ENCODE measurements at places on chromosomes 5 and 9.

- no peak for DNase-seq
These were observed 98.0 kb upstream of the MAP1B start for GRCh38 chr5:72009280-72009679.

- DNase-seq = peak; percentile 12
These were observed 1264.5 kb upstream of the ACO1 start for GRCh38 chr9:31119890-31120454.

GRCh38 chr5:172802567-172803176 lies 31.4 kb upstream of the ERGIC1 start:
- no peak for DNase-seq

DNA sequence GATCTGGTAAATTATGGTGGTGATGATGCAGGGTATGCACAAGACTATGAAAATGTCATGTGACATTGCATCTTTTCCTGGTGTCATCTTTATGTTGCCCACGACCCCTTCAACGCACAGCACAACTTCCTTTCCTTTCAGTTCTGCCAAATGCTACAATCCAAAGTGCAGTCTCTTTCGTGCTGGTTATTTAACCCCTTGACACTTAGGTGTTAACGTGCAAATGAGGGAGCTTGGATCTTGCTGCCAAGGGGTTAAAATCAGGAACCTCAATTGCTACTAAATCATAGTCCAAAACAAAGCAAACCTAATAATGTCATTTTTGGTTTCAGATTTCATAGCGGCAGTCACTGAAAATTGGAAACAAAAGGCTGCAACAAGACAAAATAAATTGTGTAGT lies 16.0 kb downstream of the CTSL start:
- DNase-seq = no peak

- DNase-seq = no peak
These were observed 6.9 kb upstream of the KIF2A start for GRCh38 chr5:62299101-62299500.

DNA sequence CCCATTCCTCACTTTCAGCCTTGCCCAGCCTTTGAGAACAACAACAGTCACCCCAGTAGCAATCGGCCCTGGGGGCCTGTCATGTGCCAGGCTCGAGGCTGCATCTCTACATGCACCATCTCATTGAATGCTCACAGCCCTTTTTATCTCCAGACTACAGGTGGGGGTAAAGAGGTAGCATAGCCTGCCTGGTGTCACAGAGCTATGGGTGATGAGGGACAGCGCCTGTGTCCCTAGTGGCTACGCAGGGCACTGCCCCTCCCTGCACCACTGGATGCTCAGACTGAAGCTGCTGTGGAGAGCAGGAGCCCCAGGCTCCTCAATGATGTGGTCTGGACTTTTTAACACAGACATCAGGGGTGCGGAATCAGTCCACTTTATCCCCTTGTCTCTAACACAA lies 2.8 kb downstream of the CAMK2A start:
- no peak for DNase-seq

All from epithelial cell of prostate (primary cell).